ENCODE measurements at places on chromosomes 2 and 18.
A peak's percentile ranks its signal among the peaks of the same experiment; 100 is the strongest.

DNA sequence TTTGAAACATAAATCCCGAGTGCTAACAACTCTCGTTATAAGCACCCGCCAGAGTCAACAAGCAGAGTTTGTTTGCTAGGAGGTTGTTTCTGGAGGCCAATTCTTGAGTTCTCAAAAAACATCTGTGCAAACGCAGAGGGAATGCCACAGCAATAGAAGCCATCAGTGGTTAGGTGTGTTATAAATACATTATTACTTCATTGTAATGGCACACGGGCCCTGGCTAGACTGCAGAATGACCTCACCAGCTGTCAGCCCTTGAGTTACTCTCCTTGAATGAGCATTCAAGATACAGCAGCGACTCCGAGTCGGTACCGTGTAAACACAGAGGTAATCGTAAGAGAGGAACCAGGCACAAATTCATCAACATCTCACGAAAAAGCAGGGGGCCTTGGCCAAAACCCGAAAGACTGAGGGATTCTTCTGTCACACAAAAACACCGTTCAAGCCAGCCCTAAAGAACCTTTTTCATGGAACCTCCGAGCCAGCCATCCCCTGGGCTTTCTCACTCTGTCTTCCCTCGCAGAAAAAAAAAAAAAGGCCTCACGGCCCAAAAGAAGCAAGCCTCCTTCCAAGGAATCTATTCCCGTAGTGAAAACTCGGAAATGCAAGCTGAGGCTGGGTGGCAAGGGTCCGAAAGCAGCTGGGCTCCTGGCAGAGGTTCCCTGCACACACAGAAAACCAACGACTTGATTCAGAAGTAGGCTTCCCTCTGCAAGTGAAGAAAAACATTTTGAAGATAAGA lies 133.7 kb upstream of the MEIS1 start:
- no peak for DNase-seq

DNA sequence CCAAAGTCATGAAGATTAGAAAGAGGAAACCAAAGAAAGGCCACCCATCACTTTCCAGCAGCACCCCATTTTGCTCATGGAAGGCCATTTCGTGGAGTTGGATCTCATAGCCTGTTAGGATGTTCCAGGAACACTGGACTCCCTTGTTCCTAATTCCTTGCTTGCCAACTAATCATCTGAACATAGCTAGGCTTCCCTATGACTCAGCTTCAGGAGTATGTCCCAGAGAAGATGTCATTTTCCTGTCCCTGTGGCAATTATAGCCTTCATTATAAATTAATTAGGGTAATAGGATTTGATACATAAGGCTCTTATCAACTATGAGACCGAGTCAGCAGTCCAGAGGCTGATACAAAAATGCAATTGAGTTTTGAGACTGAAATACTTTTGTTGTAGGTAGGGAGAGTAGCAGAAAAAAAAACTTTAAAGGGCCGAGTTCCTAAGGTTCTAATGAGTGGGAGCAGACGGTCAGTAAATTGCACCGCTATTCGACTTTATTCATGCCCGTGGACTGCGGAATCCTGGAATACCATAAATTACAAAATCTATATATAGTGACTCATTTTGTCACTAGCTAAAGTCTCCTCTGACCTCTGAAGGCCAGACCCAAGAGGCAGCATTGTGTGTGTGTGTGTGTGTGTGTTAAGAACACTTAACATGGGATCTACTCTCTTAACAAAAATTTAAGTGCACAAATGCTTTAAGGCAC lies 311.8 kb downstream of the FBXO15 start:
- DNase-seq, result no peak

DNA sequence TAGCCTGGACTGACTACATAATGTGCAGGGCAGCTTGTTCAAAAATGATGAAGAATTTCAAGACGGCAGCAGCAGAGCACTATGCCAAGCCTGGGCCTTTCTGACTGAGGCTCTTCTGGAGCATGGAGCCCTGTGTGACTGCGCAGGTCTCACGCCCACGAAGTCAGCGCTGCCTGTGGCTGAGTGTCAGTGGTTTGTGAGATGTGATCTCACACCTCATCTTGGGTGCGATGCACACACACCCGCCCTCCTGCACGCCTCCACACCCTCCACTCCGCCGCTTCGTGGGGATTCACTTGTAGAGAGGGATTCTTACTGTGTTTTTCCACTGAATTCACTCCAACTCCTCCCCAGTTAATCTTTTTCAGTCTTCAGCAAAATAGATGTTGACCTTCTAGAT lies 103.9 kb downstream of the VIT start:
- DNase-seq, result peak; percentile 21

GRCh38 chr2:101842471-101842870 lies 145.0 kb downstream of the MAP4K4 start:
- DNase-seq, result no peak

- DNase-seq, result no peak
Measured at GRCh38 chr2:33240178-33240577, 236.3 kb upstream of the RASGRP3 start.

- DNase-seq, result no peak
Measured at GRCh38 chr2:23380562-23381065, 4.4 kb upstream of the KLHL29 start.

- DNase-seq, result no peak
Measured at GRCh38 chr2:127642706-127643438, 3.1 kb upstream of the GPR17 start.

- no peak for DNase-seq
Measured at GRCh38 chr2:118013221-118013723, 598 bp downstream of the CCDC93 start.

DNA sequence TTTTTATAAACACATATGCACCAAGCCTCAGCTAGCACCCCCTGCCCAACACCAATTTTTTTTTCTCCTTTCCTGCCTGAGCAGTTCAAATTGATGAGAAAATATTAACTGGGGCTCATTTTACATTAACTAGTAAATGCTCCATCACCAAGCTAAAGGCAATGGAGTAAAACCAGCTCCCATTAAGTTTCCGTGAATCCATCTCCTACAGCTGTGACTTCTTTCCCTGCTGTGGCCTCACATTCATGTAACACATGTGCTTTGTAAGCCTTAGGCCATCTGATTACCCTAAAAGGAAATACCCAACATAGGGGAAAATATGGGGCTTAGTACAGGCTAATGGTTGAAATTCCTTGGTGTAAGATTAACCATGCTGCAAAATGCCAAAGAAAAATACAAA lies 60.8 kb downstream of the DNER start:
- DNase-seq, result no peak

DNA sequence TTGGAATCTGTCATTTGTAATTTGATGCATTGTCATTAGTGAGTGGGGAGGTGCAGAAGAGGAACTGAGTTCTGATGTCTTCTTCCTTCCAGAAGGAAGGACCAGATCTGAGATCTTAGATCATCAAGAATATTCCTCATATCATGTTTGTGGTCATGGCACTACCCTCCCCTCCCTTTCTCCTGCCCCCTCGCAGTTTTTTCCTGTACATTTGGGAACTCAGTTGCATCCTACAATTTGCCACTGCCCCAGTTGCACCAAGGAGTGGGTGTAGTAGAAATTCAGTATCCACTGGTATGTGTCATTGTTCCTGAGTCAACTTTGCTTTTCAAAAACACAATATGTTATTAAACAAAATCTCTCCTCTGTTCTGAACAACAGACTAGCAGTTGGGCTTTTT lies 26.6 kb upstream of the ACVR1 start:
- no peak for DNase-seq

- no peak for DNase-seq
Measured at GRCh38 chr2:26168785-26169184, 4.1 kb upstream of the GAREM2 start.

GRCh38 chr2:101076581-101076980 lies 74.5 kb downstream of the RPL31 start:
- no peak for DNase-seq

DNA sequence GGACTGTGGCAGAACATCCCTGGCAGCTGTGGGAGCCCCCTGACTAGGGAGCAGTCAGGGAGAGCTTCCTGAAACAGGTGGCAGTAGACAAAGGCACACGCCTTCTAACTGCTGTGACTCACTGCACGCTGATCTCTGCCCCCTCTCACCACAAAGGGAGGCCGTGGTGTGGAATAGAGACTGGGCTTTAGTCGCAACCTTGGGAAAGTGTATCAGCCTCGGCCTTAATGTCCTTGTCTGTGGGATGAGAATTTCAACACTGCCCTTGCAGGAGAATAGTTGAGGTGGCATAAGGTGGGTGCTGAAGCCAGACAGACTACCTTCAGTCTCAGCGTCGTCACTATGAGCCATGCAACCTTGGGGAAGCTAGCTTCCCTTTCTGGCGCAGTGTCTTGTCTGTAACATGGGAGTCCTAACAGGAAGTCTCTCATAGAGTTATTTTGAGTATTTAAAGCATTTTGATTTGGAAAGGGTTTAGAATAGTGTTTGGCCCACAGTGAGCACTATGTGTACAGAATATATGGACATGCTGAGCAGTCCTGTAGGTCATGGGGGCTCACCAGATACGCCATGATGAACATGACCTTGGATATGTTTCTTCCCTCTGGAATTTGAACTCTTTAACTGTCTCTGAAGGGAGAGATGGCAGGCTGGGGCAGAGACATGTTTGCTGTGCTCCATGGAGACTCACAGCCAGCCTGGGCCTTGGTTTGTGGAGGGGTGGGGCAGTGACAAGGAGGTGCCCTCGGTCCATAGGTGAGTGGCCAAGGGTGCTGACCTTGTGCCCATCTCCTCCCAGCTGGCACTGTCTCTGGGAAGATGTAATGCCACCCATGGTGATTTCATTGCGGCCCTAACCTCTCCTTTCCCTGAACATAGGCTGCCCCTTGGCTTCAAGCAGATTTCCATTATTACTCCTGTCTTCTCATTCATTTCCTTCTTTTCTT lies 29.5 kb upstream of the SMAD7 start:
- DNase-seq, result no peak

- DNase-seq, result no peak
Measured at GRCh38 chr2:11553661-11554398, 20.0 kb downstream of the GREB1 start.

DNA sequence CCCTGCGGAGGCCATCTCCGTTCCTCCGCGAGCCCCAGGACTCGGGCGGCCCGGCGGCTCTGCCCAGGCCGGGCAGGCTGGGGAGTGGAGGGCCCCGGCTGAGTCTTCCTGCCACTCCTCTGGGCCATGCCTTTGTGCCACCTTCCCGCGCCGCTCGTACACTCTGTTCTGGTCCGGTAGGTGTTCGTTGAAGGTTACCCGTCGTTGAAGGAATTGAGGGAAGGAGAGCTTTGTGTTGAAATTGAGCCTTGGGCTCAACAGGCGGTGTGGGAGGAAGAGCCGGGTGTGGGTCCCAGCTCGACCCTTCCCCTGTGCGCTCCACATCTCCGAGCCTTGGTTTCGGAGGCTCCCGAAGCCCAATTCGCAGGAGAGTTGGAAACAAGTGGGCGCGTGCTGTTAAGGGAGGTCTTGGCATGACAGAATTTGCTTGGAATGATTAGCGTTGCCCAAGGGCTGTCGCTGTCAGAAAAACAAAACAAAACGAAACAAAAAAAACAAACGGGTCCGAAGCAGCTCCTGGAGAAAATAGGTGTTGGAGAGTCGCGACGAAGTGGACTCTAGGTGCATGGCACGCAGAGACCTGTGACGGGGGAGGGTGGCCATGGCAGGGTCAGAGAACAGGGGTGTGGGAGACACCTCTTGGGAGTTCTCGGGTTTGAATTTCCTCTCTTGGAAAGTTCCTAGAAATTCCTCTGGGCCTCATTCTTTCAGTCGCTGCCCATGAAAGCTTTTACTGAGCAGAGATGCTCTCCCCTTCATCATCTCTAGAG lies 1.2 kb upstream of the MZT2A start:
- DNase-seq, result no peak

GRCh38 chr18:13067966-13068365 lies 76.8 kb downstream of the CEP192 start:
- DNase-seq, result no peak

- no peak for DNase-seq
Measured at GRCh38 chr2:170567429-170567828, 147.7 kb upstream of the SP5 start.

GRCh38 chr2:151106805-151107506 lies 154.7 kb downstream of the RBM43 start:
- DNase-seq, result no peak

- no peak for DNase-seq
Measured at GRCh38 chr2:118582058-118582457, 265.4 kb downstream of the EN1 start.

DNA sequence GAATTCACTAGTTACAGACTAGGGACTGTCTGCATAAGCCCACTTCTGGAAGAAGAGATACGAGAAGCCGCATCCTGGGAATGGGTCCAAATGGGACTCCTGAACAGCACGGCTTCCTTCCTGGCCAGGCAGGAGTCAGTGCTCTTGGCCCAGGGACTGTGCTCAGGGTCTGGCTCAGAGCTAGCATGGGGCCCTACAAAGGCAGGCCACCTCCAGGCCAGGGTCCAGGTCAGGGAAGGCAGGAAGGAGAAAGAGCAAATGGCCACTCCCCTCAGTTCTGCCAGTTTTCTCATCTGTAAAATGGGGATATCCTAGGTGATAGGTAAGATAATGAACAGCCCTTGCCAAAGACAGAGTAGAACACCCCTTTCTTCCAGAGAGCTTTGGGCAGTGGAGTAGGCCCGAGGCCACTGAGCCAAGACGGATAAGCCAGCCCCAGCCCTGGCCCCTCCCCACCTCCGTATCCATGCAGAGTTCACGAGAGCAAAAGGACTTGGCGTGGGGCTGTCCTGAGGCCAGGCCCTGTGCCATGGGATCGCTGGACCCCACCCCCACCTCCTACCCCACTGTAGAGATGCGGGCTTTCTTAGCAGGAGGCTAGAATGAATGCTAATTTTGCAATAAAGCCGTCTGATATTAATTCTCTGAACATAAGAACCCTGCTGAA lies 190.1 kb downstream of the MGAT5 start:
- DNase-seq, result no peak

DNA sequence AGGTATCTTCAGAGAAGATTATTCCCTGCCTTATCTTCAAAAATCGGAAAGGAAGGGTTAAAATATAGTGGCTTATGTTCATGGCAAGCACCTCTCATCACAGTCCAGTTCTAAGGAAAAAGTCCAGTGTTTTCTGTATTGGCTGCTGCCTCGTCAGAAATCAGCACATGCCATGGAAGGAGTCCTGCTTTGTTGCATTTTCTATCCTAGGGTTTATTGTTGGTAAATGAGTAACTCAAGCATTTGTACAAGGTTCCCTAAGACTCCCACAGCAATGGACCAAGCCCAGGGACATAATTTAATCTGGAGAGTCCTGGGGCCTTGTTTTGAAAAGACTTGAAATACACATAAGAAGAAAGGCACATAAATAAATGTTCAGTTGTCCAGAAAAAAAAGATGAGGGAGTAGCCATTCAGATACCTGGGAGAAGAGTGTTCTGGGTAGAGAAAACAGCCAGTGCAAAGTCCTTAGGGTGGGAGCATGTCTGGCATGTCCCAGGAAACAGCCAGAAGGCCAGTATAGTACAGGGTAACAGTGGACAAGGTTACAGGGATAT lies 26.4 kb downstream of the NBEAL1 start:
- no peak for DNase-seq
